ENCODE measurements at places on chromosomes 3 and 15. TPM values are rescaled to one million over a fixed set of nuclear protein-coding genes. Genes with fewer than 3 reads are reported as not detected.

GRCh38 chr3:184227481-184227935 lies 1.9 kb upstream of the VWA5B2 start:
- H3K27ac ChIP-seq = no peak overlapping the region
- H3K27me3 ChIP-seq = peaks cover 20% of the 10 kb centered on the region
- H3K4me1 ChIP-seq = peaks cover 8% of the 10 kb centered on the region
- H3K36me3 ChIP-seq = no peaks in the 10 kb centered on the region
- H3K4me3 ChIP-seq = no peak overlapping the region
- peak; percentile 50 for DNase-seq

GRCh38 chr3:45003406-45003805 lies 22.7 kb upstream of the CLEC3B start:
- H3K36me3 ChIP-seq = peaks cover 29% of the 10 kb centered on the region
- H3K4me1 ChIP-seq = peaks cover 26% of the 10 kb centered on the region
- H3K4me3 ChIP-seq = no peak overlapping the region
- no peak for DNase-seq
- H3K27me3 ChIP-seq = peaks cover 2% of the 10 kb centered on the region

DNA sequence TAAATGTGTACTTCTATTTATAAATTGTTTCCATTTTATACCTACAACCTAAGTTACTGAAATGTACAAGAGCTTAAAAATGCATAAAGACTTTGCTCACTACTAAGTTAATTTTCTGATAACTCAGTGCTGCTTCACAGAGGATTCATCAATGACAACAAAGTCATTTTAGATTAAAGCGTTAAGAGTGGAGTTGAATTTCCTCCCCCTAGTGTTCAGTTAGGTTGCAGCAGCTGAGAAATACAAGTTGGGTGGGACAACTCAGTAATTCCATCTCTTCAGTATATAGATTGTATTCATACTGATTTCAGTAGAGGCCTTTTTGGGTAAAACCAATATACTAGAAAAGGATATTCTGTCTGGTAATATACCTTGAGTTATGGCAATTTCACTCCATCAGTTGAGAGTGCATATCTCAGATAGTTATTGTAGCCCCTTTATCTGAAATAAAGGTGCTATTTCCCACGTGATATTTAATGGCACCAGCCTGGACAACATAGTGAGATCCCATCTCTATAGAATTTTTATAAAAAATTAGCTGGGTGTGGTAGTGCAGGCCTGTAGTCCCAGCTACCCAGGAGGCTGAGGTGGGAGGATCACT lies 6.9 kb upstream of the RPL35A start:
- no peaks in the 10 kb centered on the region for H3K27me3 ChIP-seq
- no peak overlapping the region for H3K27ac ChIP-seq
- H3K36me3 ChIP-seq = peaks cover 11% of the 10 kb centered on the region

GRCh38 chr15:84736375-84736774 lies 12.0 kb upstream of the ZNF592 start:
- peak; percentile 73 for DNase-seq
- peak overlapping the region; percentile 67 for H3K4me3 ChIP-seq
- H3K27ac ChIP-seq = peak overlapping the region; percentile 78

Gene SAMMSON
- polyA plus RNA-seq = not detected

Gene TM4SF4
- polyA plus RNA-seq = not detected

- H3K27ac ChIP-seq = no peak overlapping the region
- H3K27me3 ChIP-seq = peaks cover 3% of the 10 kb centered on the region
- H3K4me3 ChIP-seq = no peak overlapping the region
Observed at GRCh38 chr3:161069511-161070251, 35.5 kb downstream of the B3GALNT1 start.

DNA sequence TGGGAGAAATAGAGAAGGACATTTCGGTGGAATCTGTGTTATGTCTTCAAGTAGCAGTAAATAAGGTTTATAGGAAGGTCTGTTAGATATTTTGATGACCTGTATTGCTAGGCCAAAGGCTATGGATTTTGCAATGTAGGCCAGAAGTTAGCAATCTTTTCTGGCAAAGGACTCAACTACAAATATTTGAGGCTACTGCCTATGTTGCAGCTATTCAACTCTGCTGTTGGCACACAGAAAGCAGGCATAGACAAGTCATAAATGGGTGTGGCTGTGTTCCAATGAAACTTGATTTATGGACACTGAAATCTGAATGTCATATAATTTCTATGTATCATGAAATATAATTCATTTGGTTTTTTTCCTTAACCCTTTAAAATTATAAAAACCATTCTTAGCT lies 438.7 kb upstream of the C2CD4B start:
- no peak overlapping the region for H3K27ac ChIP-seq
- peaks cover 13% of the 10 kb centered on the region for H3K27me3 ChIP-seq
- no peak overlapping the region for H3K4me3 ChIP-seq
- H3K36me3 ChIP-seq = no peaks in the 10 kb centered on the region
- H3K4me1 ChIP-seq = no peaks in the 10 kb centered on the region

GRCh38 chr3:139524841-139525636 lies 14.5 kb downstream of the RBP1 start:
- H3K36me3 ChIP-seq = no peaks in the 10 kb centered on the region
- no peaks in the 10 kb centered on the region for H3K4me1 ChIP-seq
- H3K27me3 ChIP-seq = peaks cover 4% of the 10 kb centered on the region
- H3K27ac ChIP-seq = no peak overlapping the region
- no peak for DNase-seq
- H3K4me3 ChIP-seq = no peak overlapping the region

DNA sequence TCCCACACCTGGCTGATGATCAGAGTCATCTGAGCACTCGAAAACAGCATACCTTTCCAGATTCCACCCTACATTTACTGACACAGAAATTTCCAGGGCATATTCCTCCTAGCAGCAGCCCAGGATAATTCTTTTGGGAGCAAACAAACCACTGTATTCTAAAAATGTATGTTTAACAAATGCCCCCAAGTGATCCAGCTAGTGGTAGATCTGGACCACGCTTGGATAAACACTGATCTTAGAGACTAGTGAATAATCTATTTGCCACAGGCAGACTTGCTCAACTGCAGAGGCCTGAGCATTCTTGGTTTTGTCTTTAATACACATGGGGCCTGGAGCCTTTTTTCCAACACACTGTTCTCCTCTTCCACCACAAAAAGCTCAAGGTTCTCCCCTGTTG lies 89.6 kb downstream of the TM4SF4 start:
- H3K4me3 ChIP-seq = no peak overlapping the region
- H3K36me3 ChIP-seq = no peaks in the 10 kb centered on the region
- no peak overlapping the region for H3K27ac ChIP-seq
- H3K27me3 ChIP-seq = peaks cover 7% of the 10 kb centered on the region
- DNase-seq = no peak
- no peaks in the 10 kb centered on the region for H3K4me1 ChIP-seq

DNA sequence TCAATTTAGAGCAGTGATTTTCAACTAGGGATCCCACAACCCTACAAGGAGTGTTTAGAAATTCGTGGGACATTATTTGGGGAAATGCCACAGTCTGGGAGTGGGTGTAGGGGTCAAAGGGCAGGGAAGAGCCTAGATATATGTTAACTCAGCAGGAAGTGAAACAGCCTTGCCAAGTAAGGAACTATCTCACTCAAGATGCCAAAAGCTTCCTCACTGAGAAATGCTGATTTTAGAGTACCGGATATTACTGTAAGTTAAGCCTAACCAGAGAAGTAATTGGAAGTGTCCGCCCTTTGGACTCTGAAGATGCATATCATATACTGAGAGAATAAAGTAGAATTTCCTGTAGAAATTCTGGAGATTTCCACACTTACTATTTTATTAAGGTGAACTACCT lies 158.6 kb downstream of the BBX start:
- peaks cover 51% of the 10 kb centered on the region for H3K4me1 ChIP-seq
- no peaks in the 10 kb centered on the region for H3K27me3 ChIP-seq
- H3K36me3 ChIP-seq = no peaks in the 10 kb centered on the region
- no peak overlapping the region for H3K4me3 ChIP-seq
- no peak for DNase-seq
- no peak overlapping the region for H3K27ac ChIP-seq

Gene SV2B
- not detected for polyA plus RNA-seq

GRCh38 chr3:117842086-117842485 lies 1132.5 kb downstream of the TUSC7 start:
- no peak overlapping the region for H3K27ac ChIP-seq
- no peak for DNase-seq
- no peak overlapping the region for H3K4me3 ChIP-seq
- H3K4me1 ChIP-seq = no peaks in the 10 kb centered on the region

Gene NR1I2
- not detected for polyA plus RNA-seq

Gene UBAP1L
- 0.53 TPM for polyA plus RNA-seq

Gene THSD4
- polyA plus RNA-seq = not detected

Gene NEIL1
- 23.8 TPM for polyA plus RNA-seq

DNA sequence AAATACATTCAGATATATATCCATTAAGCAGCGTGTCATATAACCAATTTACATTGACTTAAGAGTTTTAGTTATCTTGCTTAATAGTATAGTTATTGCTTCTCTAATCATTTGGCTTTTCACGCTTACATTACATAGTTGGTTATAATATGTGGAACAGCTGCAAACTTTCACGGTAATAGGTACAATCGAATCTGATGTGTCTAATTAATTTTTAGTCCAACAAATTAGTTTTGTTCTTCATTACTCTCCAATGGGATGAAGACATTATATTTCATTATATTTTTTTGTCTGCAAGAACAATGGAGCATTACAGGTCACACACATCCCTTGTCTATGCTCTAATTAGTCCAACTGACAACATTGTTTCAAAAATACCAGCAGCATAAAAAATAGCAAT lies 546.3 kb downstream of the ROBO2 start:
- H3K36me3 ChIP-seq = no peaks in the 10 kb centered on the region
- no peaks in the 10 kb centered on the region for H3K4me1 ChIP-seq
- no peak overlapping the region for H3K4me3 ChIP-seq
- no peak for DNase-seq

DNA sequence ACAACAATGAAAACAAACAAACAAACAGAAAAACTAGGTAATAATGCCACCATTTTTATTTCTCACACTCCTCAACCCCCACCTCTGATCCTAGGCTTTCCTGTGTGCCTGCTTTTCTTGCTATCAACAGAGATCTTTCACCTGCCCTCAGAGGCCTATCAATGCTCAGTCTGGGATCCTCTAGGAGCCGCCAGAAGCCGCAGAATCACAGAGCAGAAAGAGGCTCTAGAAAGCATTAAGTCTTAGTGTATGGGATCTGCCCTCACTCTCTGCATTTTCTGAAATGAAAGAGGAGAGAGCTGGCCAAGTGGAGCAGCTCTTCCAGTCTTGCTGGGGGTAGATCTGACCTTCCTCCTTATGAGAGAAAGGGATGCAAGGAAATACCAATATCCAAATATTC lies 306.8 kb downstream of the TUSC7 start:
- no peaks in the 10 kb centered on the region for H3K27me3 ChIP-seq
- no peak overlapping the region for H3K4me3 ChIP-seq
- no peak for DNase-seq
- H3K4me1 ChIP-seq = no peaks in the 10 kb centered on the region

- no peak overlapping the region for H3K4me3 ChIP-seq
- DNase-seq = no peak
- no peaks in the 10 kb centered on the region for H3K36me3 ChIP-seq
- peak overlapping the region; percentile 76 for H3K27ac ChIP-seq
- peaks cover 70% of the 10 kb centered on the region for H3K4me1 ChIP-seq
Observed at GRCh38 chr15:67127965-67128364, 62.6 kb downstream of the SMAD3 start.

Data from immature natural killer cell (primary cell).